Melanocyte of skin (primary cell): ENCODE measurements at places on chromosomes 13 and 19. TPM values are rescaled to one million over a fixed set of nuclear protein-coding genes. Genes with fewer than 3 reads are reported as not detected.

Gene ZNF610
- total RNA-seq, result 3.8 and 5.1 TPM in 2 replicates

Gene PABPC3
- total RNA-seq, result under 0.01 and 0.15 TPM in 2 replicates

Gene ZBTB45
- 7.6 and 8.0 TPM in 2 replicates for total RNA-seq

Gene NCR1
- not detected in 2 replicates for total RNA-seq

Gene ADGRE3
- not detected in 2 replicates for total RNA-seq

Gene BRSK1
- total RNA-seq, result 1.5 and 3.1 TPM in 2 replicates

Gene ADM5
- 1.00 and 1.1 TPM in 2 replicates for total RNA-seq

Gene SYNGR4
- total RNA-seq, result not detected in 2 replicates

Gene TPP2
- total RNA-seq, result 54.9 and 64.5 TPM in 2 replicates

Gene RLN3
- total RNA-seq, result not detected in 2 replicates

Gene CILP2
- 0.36 TPM in 1 of 2 replicates, not detected in the other for total RNA-seq

Gene VSTM1
- not detected in 2 replicates for total RNA-seq

Gene FBXO17
- total RNA-seq, result 26.8 and 27.6 TPM in 2 replicates

Gene SYT3
- total RNA-seq, result 0.31 TPM in 1 of 2 replicates, not detected in the other
